Activated naive CD8-positive, alpha-beta T cell treated with anti-CD3 and anti-CD28 coated beads, Interleukin-2, amount 50 U/mL, for 16 hours (primary cell): ENCODE measurements at places on chromosomes 4 and X.

DNA sequence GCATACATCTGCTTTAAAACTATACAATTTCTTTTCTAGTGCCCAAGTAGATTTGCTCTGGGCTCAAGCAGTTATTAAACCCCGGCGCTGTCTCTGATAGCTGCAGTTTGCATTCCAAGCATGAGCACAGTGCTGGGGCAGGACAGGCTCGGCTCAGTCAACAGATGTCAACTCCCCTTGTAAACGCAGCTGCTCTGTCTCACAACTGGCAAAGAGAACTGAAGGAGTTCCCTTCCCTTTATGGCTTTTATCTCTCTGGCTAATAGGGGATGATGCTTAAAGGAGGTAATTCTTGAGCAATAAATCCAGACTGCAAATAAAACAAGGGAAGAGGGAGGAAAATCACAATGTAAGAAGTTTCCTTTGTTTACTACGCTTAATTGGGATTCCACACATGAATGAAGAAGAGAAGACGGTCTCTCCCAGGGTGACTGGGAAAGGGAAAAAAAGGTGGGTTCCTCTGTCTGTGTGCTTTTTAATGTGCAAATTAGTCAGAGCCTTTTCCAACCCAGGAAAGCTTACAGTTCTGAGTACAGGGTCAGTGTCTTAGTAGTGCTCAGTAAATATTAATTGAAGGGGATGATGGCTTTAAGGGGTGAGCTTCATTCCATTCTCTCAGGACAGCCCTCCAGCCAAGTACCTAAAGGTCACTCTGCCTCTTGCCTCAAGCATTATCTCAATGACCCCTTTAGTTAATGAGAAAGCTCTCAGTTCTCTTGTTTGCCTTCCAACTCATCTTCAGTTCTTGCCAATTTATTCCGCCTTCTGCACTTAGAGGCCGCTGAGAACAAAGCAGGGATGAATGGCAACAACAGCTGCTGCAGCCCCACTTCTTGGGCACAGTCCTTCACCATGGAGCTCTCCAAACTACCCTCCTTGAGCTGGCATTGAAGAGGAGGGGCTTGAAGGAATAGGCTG is 155.7 kb upstream of the JADE1 start:
- no peak for DNase-seq

DNA sequence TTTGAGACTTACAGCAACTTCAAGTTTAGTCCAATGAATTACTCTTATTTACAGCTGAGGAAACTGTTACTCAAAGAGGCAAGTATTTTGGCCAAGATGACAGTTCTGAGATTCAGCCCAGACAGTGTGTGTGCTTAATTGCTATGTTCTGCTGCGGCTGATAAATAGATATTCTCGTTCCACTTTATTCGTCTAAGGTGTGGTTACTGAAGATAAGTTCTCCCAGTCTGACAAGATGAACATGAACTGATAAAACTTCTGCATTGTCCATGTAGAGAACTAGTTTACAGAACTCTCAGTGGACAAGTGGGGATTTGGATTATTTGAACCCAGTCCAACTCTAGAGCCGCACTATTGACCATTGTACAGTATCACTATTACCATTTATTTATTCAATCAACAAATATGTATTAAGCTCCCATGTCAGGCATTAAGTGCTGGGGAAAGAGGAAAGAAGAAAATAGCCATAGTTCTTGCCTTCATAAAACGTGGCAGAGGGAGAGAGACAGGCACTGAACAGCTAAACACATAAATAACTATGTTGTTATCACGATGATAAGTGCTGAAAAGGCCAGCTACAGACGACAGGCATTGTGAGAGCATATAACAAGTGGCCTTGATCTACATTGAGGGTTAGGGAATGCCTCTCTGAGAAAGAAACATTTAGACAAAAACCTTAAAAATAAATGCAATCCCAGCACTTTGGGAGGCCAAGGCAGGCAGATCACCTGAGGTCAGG is 4.0 kb upstream of the DHX15 start:
- no peak for DNase-seq

DNA sequence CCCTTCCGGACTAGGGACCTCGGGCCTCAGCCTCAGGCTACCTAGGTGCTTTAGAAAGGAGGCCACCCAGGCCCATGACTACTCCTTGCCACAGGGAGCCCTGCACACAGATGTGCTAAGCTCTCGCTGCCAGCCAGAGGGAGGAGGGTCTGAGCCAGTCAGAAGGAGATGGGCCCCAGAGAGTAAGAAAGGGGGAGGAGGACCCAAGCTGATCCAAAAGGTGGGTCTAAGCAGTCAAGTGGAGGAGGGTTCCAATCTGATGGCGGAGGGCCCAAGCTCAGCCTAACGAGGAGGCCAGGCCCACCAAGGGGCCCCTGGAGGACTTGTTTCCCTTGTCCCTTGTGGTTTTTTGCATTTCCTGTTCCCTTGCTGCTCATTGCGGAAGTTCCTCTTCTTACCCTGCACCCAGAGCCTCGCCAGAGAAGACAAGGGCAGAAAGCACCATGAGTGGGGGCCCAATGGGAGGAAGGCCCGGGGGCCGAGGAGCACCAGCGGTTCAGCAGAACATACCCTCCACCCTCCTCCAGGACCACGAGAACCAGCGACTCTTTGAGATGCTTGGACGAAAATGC is at the start of gene WAS:
Gene WAS (plus strand): TSS at position 389 of the 572 bp plus-strand sequence. CDS start 55 bp downstream, at position 444.
- DNase-seq: no peak

DNA sequence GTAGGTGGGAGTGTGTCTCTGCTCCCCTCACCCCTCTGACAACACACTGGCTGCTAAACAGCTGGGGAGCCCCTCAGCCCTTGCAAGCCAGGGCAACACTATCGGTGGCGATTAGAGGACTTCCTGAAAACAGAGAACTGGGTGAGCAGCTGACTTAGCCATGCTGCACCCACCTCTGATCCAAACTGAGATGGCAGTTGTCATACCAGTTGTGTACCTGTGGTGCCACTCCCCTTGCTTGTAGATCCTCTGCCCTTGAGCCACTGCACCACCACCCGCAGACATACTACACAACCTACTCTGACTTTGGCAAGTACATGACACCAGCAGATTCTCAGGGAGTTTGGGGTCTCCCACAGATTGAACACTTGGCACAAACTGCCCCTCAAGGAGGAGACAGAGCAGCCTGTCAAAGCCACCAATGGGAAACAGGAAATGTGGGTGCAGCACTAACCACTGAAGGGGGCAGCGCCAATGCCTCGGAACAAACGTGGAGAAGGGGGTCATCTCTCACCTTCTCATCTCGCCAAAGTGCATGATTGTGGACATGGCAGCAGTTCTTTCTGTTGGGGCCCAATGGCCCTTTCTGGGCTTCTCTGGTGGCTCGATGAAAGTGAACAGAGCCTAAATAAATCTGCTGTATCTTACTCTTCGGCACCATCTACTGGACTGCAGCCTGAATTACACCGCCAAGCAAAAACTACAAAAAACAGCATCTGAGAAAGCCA is 119.8 kb downstream of the NEK1 start:
- DNase-seq: no peak

GRCh38 chr4:26806331-26806730 is 54.3 kb upstream of the STIM2 start:
- DNase-seq: no peak

- DNase-seq: no peak
Measured at GRCh38 chrX:65093658-65094057, 117.4 kb upstream of the ZC4H2 start.

DNA sequence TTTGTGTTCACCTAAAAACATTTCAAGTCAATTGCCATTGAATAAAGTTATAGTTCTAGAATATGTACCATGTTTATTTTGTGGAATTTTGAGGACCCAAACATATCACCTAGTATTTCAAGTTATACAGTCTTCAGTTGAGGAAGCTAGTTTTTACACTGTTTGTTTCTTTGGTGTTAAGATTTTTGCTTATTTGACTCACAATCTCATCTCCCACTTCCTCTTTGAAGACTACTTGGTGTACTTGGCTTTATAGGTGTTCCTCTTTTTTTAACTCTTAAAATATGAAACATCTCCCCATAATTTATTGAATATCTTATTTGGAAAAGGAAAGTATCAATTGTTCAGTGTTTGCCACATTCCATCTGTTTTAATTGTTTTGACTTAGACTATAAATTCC is 675.4 kb downstream of the RAPGEF2 start:
- DNase-seq: no peak

DNA sequence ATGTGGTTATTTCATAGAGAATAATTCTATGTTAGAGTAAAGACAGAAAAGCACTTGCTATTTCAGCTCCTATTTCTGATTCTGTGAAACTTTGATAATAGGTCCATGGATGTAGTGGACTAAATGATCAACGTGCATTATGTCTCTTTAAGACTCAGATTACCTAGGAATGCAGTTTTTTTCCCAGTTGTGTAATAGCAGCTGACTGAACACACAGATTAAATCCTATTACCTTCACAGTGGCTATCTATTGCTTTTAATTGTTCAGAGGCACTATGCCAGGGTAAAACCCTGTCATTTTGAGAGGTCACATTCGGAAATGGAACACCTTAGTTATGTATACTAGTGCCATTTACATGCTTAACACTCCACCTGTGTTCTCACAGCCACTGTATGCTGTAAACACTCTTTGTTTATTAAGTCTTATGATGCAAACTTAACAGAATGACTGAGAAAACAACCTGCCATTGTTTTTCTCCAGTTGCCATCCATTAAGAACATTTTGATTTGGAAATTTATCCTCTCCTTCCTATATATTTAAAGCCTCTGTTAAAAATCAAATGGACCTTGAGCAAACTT is 70.5 kb downstream of the HPGD start:
- no peak for DNase-seq

DNA sequence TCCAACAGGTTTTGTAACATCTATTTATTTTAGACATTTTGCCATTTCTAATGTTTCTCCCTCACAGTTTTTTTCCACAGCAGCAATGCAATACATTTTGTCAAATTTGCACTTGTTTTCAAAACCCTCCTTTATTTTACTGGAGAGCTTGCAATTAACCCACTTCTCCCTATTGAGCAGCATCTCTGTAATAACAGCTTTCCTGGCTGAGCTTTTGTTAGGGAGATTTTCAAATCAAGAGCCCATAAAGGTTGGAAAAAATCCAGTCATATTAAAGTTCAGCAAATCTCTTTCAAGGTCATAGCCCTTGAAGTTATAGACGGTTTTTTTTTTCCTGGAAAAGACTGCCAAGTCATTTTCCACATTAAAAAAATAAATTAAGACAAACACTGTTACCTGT is 450.6 kb upstream of the TENM3 start:
- no peak for DNase-seq

- no peak for DNase-seq
Measured at GRCh38 chr4:4694827-4695226, 153.0 kb upstream of the STX18 start.

- no peak for DNase-seq
Measured at GRCh38 chrX:10158279-10159144, 1.7 kb downstream of the CLCN4 start.

- DNase-seq: no peak
Measured at GRCh38 chr4:175470131-175470530, 341.9 kb downstream of the GPM6A start.

DNA sequence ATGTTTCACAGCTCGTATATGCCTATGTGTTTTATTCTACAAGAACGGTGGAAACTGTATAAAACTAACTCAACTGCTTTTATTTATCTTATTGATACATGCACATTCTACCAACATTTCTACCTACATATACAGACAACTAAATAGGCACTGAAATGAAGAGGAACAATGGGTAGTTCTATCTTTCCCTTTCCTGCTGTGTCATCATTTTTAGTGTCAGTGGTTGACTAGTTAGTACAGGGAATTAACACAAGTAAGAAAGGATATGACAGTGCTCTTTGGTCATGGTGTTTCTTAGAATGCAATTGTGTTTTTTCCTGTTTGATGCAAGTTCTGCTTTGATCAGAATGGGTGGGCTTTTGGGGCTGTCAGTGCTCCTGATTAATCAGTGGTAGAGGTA is 293.8 kb upstream of the CTSO start:
- DNase-seq: no peak

GRCh38 chr4:83252782-83253405 is 31.7 kb downstream of the COQ2 start:
- DNase-seq: peak; percentile 45
